Heart left ventricle (tissue), 16 donors: ENCODE measurements at places on chromosomes 12 and 14. TPM values are rescaled to one million over a fixed set of nuclear protein-coding genes. Genes with fewer than 3 reads are reported as not detected.

The RNASE3 gene
- 0.12 TPM for polyA plus RNA-seq

- H3K4me1 ChIP-seq: peaks cover 9% of the 10 kb centered on the region
- DNase-seq: no peak
- no peaks in the 10 kb centered on the region for H3K36me3 ChIP-seq
- H3K27me3 ChIP-seq: no peaks in the 10 kb centered on the region
- H3K4me3 ChIP-seq: peak overlapping the region; percentile 18
Observed at GRCh38 chr12:110578694-110579534, 4.2 kb downstream of the PPTC7 start.

DNA sequence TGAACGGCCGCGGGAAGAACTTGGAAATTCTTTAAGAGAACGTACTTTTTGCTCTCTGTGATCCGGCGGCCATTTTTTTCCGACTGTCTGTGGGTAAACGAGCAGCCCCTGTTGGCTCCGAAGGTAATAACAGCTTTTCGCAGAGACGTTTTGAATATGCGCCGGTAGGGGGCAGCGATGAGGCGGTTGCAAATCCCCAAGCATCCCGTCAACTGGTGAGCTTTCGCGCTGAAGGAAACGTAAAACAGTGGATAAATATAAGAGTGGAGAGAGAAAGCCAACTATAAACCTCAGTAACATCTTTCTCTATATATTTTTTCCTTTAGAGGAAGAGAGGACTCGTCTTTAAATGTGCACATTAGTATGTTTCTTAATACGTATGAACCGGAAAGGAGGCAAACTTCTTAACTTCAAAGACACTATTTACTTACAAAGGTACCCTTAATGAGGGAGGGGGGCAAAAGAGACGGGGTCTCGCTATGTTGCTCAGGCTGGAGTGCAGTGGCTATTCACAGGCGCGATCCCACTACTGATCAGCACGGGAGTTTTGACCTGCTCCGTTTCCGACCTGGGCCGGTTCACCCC lies 9.6 kb upstream of the NEMF start:
- H3K4me3 ChIP-seq: peak overlapping the region; percentile 62
- DNase-seq: peak; percentile 79
- no peaks in the 10 kb centered on the region for H3K27me3 ChIP-seq
- H3K36me3 ChIP-seq: no peaks in the 10 kb centered on the region
- peak overlapping the region; percentile 98 for H3K27ac ChIP-seq
- H3K4me1 ChIP-seq: peaks cover 22% of the 10 kb centered on the region

The PTPRQ gene
- not detected for polyA plus RNA-seq

DNA sequence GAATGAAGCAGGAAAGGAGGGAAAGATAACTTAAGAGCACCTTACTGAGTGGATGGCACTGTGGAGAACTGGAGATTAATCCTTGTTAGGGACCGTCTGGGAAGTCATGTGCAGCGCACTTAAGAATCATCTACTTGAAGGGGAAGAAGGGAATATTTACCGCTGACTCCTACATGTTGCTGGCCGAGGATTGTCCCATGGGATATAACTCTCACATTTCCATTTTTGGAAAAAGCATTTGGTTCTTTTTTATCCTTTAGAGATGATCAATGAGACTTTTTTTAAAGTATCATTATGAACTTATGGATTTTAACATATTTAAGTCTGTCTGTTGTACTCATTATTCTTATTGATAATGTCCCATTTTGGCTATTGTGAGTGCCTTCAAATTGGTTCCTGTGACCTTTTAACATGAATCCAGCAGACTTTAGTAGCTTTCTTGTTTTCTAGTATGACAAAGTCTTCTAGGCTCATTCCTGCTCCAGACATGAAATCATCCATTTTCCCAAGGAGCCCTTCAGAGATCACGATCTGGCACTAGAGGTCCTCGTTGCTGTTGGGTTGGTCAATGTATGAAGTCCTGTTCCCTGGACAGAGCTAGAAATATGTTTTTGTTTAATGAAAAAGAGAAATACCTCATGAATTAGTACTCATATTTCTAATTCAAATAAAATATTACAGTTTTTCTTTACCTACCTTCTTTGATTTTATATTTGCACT lies 20.2 kb upstream of the FAM234B start:
- H3K4me1 ChIP-seq: peaks cover 8% of the 10 kb centered on the region
- DNase-seq: no peak
- H3K36me3 ChIP-seq: no peaks in the 10 kb centered on the region
- no peak overlapping the region for H3K27ac ChIP-seq

DNA sequence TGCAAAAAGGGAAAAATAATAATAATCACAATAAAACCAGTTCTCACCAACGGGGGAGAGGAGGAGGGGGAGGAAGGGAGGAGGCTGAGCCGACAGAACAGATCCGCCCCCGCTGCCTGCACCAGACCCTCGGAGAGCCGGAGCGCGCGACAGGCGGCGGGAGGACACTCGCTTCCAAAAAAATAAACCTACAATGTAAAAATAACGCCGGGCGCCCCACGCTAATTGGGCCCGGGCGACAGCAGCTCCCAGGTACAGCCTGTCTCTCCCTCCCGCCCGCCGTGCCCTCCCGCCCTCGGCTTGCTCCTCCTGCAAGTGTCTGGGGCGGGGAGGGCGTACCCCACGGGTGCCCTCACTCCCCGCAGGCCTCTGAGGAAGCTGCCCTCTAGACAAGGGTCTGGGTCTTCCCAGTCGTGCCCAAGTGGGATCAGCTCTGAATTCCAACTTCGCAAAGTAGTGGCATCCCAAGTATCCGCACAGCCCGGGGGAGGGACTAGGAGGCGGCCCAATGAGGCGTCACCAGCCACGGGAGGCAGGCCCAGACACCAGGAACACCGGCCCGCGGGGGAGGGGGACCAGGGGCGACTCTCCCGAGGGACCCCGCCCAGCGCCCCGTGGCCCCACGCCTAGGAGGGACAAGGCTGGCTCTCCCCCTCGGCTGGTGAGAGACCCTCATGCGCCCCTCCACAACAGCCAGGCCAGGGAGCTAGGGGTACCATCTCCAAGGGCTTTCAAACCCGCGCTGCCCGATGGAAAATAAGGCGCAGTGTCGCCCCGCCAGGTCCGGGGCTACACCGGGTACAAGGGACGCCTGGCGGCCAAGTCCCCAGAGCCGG lies 1.0 kb downstream of the NCOR2 start:
- H3K27me3 ChIP-seq: no peaks in the 10 kb centered on the region
- peak overlapping the region; percentile 98 for H3K27ac ChIP-seq
- peak overlapping the region; percentile 99 for H3K4me3 ChIP-seq
- no peaks in the 10 kb centered on the region for H3K36me3 ChIP-seq
- peaks cover 61% of the 10 kb centered on the region for H3K4me1 ChIP-seq
- peak; percentile 92 for DNase-seq

The GLT8D2 gene
- 4.9 TPM for polyA plus RNA-seq
